NB4 (cell line): ENCODE measurements at places on chromosomes 7 and 10.

GRCh38 chr10:27744802-27745731, 552 bp downstream of the MKX start:
- DNase-seq: peak; percentile 11

GRCh38 chr7:94396037-94396431, 1.3 kb downstream of the COL1A2 start:
- no peak for DNase-seq

GRCh38 chr7:14195871-14196270, 206.4 kb upstream of the ETV1 start:
- DNase-seq: no peak

DNA sequence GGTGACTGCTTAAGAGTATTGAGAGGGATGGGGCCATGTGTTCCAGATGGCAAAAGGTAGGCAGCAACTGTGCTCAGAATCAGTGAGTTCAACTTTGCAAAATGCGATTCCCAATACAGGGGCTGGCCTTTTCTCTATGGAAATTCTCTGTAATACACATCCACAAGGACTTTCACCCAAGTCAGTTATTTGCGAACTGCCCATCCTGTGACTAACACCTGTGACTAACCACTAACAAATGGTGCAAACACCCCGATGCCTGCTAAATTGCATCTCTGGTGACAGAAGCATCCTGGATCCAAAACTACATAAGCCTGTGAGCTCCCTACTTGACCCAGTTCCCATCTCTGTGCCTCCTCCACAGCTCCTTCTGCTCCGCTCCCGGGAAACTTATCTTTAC, 9.0 kb upstream of the CUZD1 start:
- DNase-seq: no peak

DNA sequence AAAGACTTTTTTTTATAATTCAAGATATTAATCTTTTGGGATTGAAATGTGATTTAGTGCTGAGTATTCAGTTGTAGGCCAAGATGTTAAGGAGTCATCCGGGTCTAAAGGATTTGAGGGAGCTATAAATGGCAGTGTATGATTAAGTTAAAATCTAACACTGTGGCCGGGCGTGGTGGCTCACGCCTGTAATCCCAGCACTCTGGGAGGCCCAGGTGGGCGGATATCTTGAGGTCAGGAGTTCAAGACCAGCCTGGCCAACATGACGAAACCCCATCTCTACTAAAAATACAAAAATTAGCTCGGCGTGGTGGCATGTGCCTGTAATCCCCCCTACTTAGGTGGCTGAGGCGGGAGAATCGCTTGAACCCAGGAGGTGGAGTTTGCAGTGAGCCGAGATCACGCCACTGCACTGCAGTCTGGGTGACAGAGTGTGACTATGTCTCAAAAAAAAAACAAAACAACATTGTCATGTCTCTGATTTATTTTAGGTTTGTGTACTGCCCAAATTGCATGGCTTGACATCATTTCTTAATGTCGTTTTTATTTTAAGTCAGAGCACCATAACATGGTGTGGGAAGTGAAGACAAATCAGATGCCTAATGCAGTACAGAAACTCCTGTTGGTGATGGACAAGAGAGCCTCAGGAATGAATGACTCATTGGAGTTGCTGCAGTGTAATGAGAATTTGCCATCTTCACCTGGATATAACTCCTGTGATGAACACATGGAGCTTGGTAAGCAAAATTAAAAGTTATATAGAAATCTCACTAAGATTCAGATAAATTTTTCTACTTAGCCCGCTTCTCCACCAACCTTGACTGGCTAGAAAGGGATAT, 10.7 kb downstream of the HBP1 start:
- no peak for DNase-seq

DNA sequence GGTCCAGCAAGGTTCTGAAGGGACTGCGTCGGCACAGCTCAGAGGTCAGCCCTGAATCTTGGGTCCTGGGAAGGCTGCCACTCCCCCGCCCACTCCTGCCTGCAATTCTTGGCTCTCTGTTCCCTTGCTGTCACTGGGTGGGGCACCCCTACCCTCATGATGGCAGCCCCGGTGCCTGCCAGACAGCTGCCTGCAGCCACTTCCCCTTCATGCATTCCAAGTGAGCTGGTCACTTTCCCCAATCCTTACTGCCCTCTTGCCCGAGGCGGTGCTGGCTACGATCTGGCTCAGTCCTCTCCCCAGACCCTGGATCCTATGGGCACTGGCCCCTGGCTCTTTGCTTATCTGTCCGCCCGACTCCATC, 14.2 kb downstream of the MYL10 start:
- no peak for DNase-seq

GRCh38 chr7:50584793-50585408, 19.7 kb upstream of the DDC start:
- no peak for DNase-seq

- peak; percentile 43 for DNase-seq
Measured at GRCh38 chr7:157357129-157358040, 20.6 kb downstream of the DNAJB6 start.

- no peak for DNase-seq
Measured at GRCh38 chr10:34995925-34996324, 94.2 kb downstream of the CUL2 start.

GRCh38 chr7:158705234-158705850, 738 bp upstream of the NCAPG2 start:
- DNase-seq: no peak

DNA sequence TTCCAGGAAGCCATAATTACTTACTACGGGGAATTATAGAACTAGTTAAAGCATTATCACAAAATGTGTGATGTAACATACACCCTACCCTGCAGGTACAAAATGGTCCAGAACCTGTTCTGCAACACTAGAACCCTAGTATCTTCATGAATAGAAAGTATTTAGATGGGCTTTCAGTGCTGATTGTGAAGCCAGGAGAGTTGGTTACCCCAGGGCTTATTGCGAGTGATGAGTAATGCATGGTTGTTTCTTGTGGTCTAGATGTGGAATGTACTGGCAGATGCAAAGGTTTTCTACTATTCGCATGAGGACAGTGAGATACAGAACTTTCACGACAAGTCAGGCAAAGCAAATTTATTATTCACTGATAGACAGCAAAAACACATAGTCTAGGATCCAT, 33.6 kb upstream of the AGR3 start:
- DNase-seq: no peak

GRCh38 chr7:112962815-112963214, 123.8 kb downstream of the GPR85 start:
- no peak for DNase-seq

GRCh38 chr7:45687185-45687560, 113.0 kb downstream of the ADCY1 start:
- no peak for DNase-seq

DNA sequence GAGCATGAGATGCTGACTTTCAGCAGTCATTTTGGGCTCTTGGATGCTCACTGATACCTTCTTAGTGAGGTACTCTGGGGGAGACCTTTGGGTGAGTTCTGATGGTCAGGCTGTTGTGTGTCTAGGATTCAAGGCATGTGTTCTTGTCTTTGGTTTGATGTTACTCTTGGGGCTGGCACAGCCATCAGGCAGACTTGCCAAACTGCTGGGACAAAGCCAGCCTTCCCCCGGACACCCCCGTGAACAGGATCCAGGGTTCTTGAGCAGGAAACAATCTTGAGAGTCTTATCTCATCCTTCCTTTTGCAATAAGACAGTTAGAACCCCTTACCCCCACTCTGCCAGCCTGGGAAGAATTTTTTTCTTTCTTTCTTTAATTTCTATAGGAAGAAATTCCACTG, 42.2 kb downstream of the SUFU start:
- no peak for DNase-seq

DNA sequence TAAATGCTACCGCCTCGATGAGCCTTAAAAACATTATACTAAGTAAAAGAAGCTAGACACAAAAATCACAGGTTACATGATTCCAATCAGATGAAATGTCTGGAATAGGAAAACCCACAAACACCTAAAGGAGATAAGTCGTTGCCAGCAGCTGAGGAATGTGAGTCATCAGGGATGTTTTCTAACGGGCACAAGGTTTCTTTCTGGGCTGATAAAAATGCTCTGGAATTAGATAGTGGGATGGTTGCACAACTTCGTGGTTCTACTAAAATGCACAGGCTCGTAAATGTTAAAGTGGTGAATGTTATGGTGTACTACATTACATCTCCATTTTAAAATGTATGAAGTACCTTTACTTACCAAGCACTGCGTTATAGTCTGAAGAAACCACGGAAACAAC, 9.7 kb downstream of the ABLIM1 start:
- DNase-seq: peak; percentile 85

GRCh38 chr10:43299579-43299978, 32.7 kb upstream of the RASGEF1A start:
- no peak for DNase-seq

- DNase-seq: no peak
Measured at GRCh38 chr10:5466451-5467206, 32.7 kb downstream of the CALML5 start.

DNA sequence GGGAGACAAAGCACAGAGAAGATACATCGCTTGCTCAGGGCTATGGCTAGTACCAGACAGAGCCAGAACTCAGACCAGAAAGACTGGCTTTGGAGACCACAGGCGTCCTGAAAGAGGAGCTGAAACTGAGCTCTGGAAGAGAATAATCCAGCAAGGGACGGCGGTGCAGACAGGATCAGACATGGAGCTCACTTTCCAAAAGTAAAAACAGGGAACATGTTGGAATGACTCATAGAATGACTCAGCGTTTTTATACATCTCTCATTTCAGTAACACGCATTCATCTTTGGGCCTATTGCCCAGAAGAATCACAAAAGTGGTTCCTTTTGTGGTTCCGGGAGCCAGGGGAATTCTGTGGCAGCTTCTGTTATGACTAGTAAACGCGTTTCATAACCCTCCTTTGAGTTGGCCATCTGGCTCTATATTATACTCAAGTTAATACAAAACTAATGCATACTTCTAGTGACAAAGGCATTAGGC, 37.2 kb downstream of the PLEKHS1 start:
- peak; percentile 40 for DNase-seq

- peak; percentile 84 for DNase-seq
Measured at GRCh38 chr7:107167483-107168232, 1.1 kb upstream of the HBP1 start.

GRCh38 chr7:52431082-52431815, 604.2 kb upstream of the POM121L12 start:
- DNase-seq: no peak
